ENCODE measurements at places on chromosomes 16 and 17.

DNA sequence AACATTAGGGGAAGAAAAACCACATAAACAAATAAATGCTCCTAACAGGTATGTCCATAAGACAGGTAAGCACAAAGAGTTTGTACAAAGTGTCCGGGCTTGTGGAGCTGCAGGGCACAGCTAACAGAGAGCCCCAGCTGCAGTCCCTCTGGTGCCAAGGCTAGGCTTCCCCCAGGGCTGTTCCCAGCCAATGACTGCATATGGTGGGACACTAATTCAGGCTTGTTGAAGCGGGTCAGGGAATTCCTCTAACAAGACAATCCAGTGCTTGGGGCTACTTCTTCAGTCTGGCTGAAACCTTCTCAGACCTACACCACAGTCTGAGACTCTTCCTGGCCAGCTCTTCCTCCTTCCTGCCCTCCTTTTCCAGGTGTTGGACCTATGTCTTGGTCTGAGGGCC, 51.7 kb upstream of the ALDH3A1 start:
- no peak for DNase-seq

DNA sequence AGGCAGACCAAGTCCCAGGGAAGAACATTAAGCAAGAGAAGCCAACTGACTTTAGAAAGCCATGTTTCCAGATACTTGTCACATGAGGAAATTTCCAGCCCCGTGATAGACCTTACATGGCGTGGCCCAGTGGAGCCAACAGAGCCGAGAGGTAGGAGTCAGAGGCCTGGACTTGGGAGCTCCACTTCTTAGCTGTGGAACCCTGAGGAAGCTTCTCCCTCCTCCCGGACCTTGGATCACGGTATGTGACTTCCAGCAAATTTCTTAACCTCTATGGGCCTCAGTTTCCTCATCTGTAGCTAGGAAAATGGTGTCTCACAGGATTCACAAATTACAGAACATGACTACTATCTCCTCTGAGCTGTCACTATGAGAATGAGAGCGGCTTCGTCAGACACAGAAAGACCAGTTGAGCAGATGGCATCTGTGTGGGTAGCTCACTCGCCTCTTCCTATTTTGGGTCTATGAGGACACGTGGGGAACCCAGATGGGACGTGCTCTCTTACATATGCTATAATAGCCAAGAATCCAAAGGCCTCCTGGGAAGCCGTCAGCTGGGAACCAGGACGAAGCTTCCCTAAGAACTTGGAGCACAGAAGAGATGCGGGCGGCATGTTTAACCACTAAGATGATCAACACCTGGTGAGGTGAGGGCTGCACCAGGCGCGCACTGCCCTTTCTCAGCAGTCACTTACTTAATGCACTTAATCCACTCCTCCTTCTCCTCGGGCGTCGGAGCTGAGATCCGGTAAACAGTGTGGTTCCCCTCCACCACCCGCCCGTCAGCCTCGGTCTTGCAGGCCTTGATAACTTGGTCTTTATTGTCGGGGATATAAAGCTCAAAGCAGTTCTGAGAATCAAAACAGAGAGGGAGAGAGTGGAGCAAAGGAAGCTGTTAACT, 102.3 kb downstream of the CYTH1 start:
- DNase-seq = no peak

- DNase-seq = no peak
These were observed 12.9 kb downstream of the SCNN1G start for GRCh38 chr16:23195366-23195978.

- DNase-seq = peak; percentile 38
These were observed 863 bp upstream of the UTS2R start for GRCh38 chr17:82370471-82371332.

- no peak for DNase-seq
These were observed 1.9 kb upstream of the NFE2L1 start for GRCh38 chr17:48046296-48046695.

DNA sequence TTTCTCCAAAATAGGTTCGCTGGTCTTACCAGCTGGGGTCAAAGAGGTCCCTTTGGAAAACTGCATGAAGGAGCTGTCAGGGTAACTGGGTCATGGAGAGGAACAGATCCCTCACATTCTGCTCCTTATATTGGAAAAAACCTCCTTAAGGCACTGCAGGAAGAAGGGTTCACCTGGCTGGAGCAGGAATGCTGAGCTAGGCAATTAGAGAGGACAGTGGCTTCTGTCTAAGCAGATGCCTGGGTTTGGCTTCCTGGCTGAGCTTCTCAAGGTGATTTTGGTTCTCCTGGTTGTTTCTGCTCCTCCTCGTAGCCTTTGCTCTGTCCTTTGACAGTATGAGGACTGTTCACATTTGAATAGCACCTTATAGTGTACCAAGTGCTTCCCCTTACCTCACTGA, 19.6 kb downstream of the ITGB3 start:
- DNase-seq = no peak

- DNase-seq = no peak
These were observed 600.0 kb upstream of the CA10 start for GRCh38 chr17:52758481-52758880.

DNA sequence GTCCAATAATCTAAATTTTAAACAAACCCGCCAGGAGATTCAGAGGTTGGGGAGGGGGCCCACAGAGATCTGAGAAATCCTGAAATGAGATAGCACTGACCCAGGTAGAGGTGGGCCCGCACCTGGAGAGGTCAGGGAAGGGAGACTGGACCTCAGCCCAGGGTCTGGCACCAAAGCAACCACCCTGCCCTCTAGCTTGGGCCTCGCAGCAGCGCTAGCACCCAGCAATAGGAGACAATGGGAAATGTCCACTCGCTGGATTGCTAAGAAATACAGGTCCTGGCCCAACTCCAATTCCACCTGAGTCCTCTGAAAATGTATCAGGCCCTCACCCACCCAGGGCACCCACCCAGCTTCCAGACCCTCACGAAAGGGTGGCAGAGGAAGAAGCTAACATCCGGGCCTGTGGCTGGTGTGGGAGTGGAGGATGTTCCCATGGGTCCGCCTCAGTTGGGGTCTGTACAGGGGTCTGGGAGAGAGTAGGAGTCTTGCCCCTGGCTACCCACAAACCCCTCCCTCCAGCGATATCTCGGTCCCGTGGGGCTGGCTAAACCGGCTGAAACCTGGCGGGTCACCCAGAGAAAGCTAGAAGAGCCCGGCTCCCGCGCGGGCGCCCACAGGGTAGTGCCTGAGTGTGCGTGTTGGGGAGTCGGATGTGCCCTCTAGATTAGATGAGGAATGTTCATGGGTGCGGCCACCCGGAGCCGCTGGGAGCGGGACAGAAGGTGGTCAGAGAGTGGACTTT, 1.1 kb downstream of the PLLP start:
- DNase-seq = no peak

DNA sequence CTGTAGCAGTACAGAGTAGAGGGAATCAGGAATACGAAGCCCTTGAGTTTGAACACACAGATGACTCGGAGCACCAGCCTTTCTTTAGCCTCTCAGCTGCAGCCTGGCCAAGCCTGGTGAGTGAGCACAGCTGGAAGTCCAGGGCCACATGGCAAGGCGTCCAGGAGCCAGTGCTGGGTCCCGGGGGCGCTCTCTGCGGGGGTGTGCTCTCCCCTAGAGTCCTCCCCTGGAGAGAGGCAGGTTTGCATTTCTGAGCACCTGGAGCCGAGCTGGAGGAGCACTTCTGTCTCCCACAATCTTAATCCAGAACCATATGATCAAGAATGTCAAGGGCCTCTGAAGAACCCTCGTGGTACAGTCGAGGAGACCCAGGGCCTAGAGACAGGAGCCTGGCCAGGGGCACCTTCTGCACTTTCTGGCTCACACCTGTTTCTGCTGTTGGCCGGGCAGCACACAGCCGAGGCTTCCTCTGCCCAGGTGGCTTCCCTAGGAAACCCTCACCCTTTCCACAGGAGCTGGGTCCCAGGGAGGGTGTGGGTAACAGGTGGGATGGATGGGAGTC, 78.3 kb downstream of the PLD6 start:
- no peak for DNase-seq

DNA sequence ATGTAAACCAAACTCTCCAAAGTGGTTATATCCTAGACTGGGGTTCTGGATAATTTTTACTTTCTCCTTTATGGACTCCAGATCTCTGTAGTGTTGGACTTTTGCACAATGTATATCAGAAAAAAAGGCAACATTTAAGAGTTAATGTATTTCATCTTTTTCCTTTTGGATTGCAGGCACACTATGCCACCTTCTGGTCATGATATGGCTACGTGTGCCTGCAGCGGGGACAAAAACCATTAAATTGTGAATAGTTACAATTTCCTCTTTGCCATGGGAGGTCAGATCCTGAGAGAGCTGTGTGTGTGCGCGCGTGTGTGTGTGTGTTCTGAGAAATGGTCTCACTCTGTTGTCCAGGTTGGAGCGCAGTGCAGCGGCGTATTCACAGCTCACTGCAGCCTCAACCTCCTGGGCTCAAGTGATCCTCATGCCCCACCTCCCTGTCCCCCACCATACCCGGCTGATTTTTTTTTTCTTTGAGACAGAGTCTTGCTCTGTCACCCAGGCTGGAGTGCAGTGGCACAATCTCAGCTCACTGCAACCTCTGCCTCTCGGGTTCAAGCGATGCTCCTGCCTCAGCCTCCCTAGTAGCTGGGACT, 4.3 kb upstream of the SGF29 start:
- DNase-seq = no peak

GRCh38 chr16:60852635-60853034, 1183.6 kb downstream of the CDH8 start:
- no peak for DNase-seq

GRCh38 chr17:54969658-54970572, 1.4 kb downstream of the STXBP4 start:
- DNase-seq = no peak

- DNase-seq = no peak
These were observed 205.6 kb downstream of the RPTOR start for GRCh38 chr17:80750263-80750662.

- no peak for DNase-seq
These were observed 110.4 kb downstream of the MSI2 start for GRCh38 chr17:57366558-57367351.

DNA sequence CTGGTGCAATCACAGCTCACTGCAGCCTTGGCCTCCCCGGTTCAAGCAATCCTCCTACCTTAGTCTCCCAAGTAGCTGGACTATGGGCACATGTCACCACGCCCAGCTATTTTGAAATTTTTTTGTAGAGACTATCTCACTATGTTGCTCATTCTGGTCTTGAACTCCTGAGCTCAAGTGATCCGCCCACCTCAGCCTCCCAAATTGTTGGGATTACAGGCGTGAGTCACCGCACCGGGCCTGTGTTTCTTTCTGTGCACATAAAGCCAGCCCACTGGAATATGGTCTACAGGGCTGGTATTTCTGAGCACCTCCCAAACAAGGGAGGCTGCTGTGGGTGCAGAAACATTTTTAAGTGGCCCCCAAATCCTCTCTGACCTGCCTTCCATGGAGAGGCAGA, 8.4 kb downstream of the TMEM95 start:
- no peak for DNase-seq

DNA sequence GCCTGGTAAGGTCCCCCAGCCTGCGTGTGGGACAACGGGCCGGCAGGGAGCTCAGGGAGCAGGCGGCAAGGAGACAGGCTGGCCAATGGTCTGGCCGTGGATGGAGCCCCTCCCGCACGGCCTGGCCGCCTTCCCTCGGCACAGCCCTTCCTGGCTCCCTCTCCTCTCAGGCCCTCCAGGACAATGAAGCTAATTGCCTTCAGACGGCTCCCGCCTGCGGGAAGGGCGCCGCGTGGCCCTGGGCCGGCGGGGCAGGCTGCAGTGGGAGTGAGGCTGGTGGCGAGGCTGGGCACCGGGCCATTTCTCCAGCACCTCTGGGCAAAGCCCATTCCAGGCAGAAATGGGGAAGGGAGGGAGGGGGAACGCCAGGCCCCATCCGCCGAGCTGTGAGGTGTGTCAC, 50.9 kb downstream of the ENGASE start:
- no peak for DNase-seq

DNA sequence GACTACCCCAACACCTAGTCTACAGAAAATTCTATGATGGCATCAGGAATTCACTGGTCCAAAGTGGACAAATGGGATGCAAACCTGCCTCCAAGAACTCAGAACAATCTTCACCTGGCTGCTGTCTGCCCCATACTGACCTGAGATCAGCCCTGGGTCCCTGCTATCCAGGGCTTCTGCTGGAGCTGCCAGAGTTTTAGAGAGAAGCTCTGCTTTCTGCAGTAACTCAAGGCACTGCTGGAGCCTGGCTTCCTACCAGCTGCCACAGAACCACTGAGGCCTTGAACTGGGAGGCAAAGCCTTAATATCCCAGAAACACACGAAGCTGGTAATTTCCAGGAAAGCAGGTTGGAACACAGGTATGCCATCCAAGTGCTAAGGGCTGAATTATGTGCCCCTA, 7.5 kb downstream of the TMEM170A start:
- no peak for DNase-seq

DNA sequence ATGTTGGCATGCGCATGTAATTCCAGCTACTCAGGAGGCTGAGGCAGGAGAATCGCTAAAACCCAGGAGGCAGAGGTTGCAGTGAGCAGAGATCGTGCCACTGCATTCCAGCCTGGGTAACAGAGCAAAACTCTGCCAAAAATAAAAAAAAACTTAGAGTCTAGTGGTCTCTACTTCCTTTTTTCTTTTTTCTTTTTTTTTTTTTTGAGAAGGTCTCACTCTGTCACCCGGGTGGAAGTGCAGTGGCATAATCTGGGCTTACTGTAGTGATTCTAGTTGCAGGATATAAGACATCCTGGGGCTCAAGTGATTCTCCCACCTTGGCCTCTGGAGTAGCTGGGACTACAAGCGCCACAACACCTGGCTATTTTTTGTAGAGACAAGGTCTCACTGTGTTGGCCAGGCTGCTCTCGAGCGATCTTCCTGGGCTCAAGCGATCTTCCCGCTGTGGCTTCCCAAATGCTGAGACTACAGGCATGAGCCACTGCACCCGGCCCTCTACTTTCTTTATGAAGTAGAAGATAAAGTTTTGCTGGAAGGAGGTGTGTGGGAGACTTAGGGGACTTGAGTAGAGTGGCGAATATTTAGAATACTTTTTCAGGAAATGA, 47.9 kb upstream of the TAOK1 start:
- no peak for DNase-seq

GRCh38 chr16:67666032-67666551, 458 bp downstream of the ENKD1 start:
- no peak for DNase-seq

- DNase-seq = no peak
These were observed 220.0 kb downstream of the CDH13 start for GRCh38 chr16:82846806-82847205.

DNA sequence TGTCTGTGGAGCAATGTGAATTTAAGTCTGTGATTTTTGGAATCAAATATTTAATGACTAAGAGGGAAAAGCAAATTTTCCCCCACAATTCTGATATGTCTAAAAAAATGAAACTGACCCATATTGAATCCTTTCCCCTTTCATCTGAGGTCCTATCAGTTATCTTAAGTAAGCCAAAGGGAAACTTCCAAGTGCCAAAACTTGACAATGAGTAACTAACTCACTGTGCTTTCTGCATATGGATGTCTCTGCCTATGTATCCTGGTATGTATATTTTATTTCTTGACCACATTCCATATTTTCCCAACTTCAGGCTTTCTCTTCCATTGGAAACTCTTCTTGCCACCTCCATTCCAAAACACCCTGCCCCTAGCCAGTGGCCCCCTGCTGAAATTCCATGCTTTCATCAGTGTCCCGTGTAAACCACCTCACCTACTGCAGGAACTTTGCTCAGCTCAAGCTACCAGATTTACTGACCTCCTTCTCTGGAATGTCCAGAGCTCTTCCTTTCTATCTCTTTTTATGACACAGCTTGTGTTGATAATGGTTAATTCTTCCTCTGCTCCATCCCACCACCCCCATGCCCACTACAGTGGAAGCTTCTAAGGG, 59.0 kb downstream of the TOX3 start:
- DNase-seq = no peak
